ENCODE measurements at places on chromosomes 3 and 15.

DNA sequence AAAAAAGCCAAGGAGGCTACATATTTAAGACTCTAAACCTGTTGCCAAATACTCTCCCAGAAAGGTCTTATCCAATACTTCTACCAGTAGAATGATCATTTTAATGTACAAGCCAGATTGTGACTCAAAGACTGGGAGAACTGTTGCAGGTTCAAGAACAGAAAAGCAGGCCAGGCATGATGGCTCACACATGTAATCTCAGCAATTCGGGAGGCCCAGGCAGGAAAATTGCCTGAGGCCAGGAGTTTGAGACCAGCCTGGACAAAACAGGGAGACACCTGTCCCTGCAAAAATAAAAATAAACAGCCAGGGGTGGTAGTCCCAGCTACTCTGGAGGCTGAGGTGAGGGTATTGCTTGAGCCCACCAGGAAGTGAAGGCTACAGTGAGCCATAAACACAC, 17.8 kb upstream of the THUMPD3 start:
- DNase-seq, result no peak

DNA sequence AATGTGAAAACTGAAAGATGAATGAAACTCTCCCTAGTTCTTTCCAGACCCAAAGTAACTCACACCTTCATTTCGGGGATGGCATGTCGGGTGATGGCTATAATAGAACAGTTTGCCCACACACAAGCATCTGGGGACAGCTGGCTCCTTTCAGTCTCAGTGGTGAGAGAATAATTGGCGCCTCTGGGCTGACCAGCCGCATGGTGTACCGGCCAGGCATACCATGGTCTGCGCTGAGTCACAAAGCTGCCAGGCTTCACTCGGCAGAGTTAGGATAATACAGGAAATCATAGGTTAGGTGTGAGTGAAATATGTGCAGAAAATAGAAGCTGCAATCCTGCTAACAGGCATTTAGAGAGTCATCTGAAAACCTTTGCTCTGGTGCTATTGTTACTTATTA, 80.4 kb upstream of the IGF1R start:
- no peak for DNase-seq

GRCh38 chr3:112519424-112520001, 20.2 kb upstream of the BTLA start:
- peak; percentile 80 for DNase-seq

- DNase-seq, result peak; percentile 82
Observed at GRCh38 chr15:73987681-73988444, 4.2 kb downstream of the STOML1 start.

DNA sequence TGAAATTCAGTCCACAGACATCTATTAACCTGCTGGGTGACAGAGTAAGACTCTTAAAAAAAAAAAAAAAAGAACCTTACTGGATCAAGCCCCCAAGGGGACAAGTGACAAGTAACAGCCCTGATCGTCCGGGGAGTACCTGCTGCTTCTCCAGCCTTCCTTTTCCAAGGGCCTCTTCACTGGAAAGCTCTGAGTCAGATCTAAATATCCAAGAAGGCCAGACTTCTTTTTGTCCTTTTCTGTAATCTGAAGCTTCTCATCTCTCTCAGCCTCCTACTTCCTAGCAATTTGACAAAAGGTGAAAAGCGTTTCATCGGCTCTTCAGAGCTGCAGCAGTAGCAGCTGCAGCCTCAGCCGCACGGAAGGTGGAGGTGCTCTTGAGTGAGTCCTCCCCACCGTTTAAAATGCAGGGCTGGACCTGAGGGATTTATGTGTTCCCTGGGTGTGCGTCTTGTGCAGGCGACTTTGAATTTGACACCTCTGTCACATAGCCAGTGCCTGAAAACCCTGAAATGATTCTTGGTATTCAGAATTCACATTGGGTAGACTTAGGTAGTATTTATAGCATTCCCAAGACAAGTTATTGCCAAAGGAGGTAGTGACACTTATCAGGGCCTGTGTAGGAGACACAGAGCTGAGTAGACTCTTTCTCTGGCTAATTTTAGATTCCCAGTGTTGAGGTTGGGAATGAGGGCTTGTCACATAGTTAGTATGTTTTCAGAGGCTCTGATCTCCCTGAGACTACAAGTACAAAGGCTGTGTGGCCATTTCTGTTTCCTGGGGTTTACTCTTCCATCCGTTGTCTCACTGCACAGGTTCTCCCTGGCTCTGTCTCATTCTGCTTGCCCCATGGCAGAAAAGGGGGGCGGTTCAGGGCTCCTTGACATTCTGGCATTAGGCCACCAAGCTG, 291.2 kb upstream of the C2CD4B start:
- no peak for DNase-seq

- DNase-seq, result no peak
Observed at GRCh38 chr3:31462050-31462569, 70.6 kb upstream of the STT3B start.

DNA sequence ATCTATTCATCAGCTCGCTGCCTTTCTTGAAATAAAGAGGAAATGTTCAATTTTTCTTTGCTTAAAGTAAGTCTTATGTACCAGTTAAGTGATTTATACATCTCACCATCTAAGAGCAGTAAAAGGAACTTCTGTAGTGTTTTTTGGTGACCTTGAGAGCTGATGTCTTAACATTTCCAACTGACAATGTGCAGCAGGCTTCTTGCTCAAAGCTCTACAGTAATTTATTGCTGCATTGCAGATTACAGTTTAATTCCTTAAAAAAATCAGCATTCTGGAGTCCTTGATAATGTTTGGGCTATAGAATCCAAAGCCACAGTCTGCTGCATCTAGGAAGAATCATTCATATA, 61.6 kb downstream of the DIPK2A start:
- DNase-seq, result no peak

DNA sequence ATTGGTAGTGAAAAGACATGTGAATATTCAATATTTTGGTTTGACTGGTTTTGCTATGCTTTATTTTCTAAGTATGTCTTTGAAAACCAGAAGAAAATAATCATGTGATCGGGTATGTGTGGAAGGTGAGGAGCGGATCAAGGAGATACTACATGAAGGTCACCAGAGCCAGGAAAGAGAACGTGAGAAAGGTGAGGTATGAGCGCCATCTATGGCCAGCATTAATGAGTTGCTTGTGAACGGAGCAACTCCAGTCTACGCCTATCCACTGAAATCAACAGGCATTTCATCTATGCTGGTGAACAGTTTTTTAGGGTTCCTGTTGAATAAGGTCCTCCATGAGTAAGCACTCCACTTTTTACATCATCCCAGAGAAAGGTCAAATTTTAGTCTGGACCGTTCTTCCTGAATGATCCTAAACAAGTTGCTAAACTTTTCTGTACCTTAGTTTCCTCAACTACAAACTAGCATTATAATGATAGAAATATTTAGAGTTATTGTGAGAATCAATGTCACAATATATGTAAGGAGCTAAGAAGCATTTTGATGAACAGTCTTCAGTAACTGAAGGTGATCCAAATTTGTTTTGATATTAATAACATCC, 1435.2 kb upstream of the CADM2 start:
- DNase-seq, result peak; percentile 1

GRCh38 chr3:73449774-73450173, 175.0 kb downstream of the PDZRN3 start:
- DNase-seq, result no peak

DNA sequence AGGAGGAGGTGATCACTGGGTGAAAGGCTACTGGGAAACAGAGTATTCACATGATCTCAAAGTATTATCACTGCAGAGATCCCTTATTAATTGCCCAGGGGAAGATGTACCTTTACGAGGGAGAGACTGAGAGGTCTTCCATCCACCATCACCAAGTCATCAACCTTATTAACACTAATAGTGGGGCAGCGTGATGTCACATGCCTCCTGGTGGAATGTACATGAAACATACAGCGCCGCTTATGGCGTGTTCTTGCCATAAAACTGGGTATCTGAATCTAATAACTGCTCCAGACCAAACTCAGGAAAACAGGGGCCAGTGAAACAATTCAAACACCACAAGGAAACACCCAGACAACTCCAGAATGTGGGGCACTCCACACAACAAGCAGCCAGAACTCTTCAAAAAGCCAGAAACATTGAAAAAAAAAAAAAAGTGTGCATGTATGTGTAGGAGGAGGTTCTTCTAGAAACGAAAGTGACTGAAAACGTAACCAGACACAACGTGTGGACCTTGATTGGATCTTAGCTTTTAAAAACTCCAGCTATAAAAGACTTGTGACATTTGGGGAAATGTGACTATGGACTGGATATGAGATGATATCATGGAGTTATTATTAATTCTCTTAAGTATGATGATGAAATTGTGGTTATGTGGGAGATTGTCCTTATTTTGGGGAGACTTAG, 4.6 kb downstream of the STIMATE start:
- DNase-seq, result peak; percentile 19

DNA sequence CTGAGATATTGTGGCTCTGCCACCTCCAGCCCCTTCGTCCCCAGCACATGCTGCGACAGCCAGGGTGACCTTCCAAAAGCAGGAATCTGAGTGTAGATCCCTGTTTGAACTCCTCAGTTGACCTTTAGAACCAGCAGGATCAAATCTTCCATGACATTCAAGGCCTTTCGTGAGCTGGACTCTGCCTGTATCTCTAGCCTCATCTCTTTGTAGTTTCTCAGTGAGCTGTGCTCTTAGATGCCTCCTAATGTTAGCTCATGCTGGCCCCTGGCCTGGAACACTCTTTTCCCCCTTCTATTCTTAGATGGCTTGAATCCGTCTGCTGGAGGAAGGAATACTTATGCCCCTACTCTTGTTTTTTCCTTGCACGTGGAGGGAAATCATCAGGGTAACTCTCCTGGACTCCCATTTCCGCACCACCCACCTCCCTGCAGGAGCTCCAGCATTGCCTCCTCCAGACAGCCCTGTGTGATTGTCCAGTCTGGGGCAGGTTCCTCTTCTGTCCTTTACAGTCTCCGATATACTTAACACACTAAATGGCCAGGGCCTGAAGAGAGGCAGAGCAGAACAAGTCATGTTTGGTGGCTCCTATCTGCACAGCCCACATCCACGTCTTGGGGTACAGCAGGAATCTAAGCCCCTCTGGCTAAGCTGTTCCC, 26.7 kb upstream of the CHRNB4 start:
- no peak for DNase-seq

GRCh38 chr3:62727536-62727935, 147.7 kb downstream of the CADPS start:
- DNase-seq, result peak; percentile 7

GRCh38 chr3:65497846-65498245, 540.9 kb downstream of the MAGI1 start:
- no peak for DNase-seq

- no peak for DNase-seq
Observed at GRCh38 chr3:29635888-29636287, 355.0 kb downstream of the RBMS3 start.

GRCh38 chr15:73832657-73833056, 40.7 kb upstream of the TBC1D21 start:
- no peak for DNase-seq

- DNase-seq, result no peak
Observed at GRCh38 chr3:150867434-150867833, 37.8 kb downstream of the MINDY4B start.

DNA sequence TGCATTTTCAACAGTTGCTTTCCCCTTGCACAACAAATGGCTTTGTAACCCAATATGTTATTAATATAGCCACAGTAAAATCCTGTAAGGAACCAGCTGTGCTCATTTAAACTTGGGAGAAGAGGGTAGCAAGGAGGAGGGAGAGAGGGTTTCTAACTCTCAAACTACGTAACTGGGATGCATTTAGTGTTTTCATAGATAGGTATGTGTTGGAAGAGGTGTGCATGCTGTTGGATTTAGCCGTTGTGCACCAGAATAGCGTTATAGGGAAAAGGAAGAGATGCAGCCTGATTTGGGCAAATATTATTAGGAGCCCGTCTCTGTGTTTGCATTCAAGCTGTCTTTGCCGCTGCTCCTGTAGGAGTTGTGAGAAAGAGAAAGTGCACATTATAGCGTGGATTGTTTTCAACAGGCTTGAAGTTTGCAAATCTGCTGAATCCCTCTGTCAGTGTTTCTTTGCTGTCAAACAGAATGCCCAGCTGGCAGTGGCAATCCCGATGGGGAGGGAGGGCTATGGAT, 39.4 kb downstream of the ARPP21 start:
- DNase-seq, result no peak

DNA sequence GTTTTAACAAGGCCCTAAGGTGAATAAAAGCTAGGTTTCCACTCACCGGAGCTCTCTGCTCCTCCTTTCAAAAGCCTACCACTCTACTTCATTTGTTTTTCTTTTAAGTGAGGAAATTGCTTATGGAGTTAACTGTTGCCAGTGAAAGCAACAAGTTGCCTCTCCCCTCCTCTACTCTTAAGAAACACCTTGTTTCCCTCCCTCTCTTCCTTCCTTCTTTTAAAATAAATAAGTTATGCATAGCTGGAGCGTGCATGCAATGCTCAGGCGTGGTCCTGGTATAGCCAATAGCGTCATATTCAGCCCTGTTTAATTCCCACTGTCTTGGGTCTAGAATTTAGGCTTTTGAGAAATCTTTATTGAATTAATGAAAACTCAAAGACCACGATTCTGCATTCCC, 101.1 kb upstream of the IGF1R start:
- DNase-seq, result no peak

DNA sequence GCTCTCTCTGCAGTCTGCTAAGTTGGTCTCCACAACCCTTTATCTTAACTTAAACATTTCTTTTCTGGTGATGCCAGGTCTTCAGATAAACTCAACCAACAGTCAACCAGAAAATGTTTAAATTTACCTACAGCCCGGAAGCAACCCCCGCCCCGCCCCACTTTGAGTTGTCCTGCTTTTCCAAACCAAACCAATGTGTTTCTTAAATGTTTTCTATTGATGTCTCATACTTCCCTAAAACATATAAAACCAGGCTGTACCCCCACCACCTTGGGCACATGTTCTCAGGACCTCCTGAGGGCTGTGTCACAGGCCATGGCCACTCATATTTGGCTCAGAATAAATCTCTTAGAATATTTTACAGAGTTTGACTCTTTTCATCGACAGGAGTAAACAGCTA, 13.2 kb upstream of the GPR160 start:
- no peak for DNase-seq

DNA sequence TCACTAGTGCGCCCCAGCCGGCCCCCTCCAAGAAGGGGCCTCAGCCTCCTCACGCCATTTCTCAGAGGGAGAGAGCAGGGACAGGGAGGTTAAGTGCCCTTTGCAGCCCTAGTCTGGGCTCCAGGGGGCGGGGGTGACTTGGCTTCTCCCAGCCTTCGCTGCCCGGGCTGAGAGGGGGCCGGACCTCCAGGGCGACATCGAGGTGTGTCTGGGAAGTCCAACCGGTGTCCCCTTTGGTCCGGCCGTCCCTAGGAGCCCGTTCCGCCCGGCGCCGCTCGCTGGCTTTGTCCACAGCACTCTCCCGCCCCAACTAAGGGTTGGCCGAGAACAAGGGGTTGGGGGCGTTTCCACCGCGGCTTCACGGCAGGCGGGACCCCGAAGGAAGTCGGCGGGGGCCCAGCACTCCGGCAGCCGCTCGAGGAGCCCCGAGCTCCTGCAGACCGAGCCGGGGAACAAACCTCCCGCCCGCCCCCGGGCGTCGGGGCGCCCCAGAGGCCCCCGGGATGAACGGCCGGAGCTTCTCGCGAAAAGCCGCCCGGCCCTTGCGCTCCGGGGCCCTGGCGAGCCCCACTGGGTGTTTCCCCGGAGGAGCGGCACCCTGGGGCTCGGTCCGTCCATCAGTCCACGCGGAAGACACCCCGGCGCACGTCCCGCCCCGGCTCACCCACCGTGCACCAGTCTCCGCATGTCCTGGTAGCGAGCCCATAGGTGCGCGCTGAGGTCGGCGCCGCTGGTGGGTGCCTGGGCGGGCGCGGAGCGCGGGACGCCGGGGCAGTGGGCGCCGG, 627 bp downstream of the NT5DC2 start:
- peak; percentile 45 for DNase-seq

All from ELR (cell line).